Transverse colon (tissue), 4 donors: ENCODE measurements at places on chromosomes 3 and 15.
A peak's percentile ranks its signal among the peaks of the same experiment; 100 is the strongest.

DNA sequence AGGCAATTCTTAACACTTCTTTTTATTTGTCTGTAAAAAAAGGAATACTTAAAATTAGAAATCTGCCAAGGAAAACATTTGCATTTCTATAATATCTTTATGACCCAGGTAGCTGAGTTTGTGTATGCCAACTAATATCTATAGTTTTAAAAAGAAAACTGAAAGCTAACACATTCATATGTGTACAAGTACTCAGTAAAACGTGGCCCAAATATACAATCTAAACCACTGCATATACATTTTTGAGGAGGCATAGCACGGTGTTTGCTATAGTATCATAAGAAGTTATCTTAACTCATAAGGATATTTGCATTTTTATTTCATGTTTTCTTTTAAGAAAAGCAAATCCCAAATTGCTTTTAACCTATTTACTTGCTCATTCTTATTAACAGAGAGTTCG, 172.7 kb downstream of the ZBTB20 start:
- H3K27ac ChIP-seq = no peak overlapping the region
- no peak for DNase-seq
- no peaks in the 10 kb centered on the region for H3K4me1 ChIP-seq

GRCh38 chr3:58049143-58049785, 41.0 kb downstream of the FLNB start:
- H3K27ac ChIP-seq = peak overlapping the region; percentile 81
- no peak for DNase-seq
- H3K4me3 ChIP-seq = no peak overlapping the region
- H3K36me3 ChIP-seq = no peaks in the 10 kb centered on the region
- no peaks in the 10 kb centered on the region for H3K27me3 ChIP-seq
- peaks cover 28% of the 10 kb centered on the region for H3K4me1 ChIP-seq

- H3K27ac ChIP-seq = no peak overlapping the region
- no peaks in the 10 kb centered on the region for H3K27me3 ChIP-seq
- DNase-seq = peak; percentile 90
- H3K36me3 ChIP-seq = no peaks in the 10 kb centered on the region
Observed at GRCh38 chr3:141460097-141460704, 26.6 kb upstream of the RASA2 start.

- H3K4me1 ChIP-seq = no peaks in the 10 kb centered on the region
- no peak overlapping the region for H3K4me3 ChIP-seq
- no peak overlapping the region for H3K27ac ChIP-seq
- no peaks in the 10 kb centered on the region for H3K27me3 ChIP-seq
- DNase-seq = no peak
Observed at GRCh38 chr15:38061856-38062649, 127.6 kb downstream of the TMCO5A start.
